Neural crest cell (in vitro differentiated cells): ENCODE measurements at places on chromosomes 2 and 18. TPM values are rescaled to one million over a fixed set of nuclear protein-coding genes. Genes with fewer than 3 reads are reported as not detected.

The CYP27A1 gene
- total RNA-seq = 3.2 and 4.8 TPM in 2 replicates

GRCh38 chr18:64993695-64994094 is 757.1 kb upstream of the CDH7 start:
- no peak for DNase-seq
- H3K4me3 ChIP-seq = no peak overlapping the region
- peaks cover 7% of the 10 kb centered on the region for H3K4me1 ChIP-seq
- H3K27me3 ChIP-seq = no peaks in the 10 kb centered on the region
- no peaks in the 10 kb centered on the region for H3K36me3 ChIP-seq

The UGT1A10 gene
- not detected in 2 replicates for total RNA-seq

DNA sequence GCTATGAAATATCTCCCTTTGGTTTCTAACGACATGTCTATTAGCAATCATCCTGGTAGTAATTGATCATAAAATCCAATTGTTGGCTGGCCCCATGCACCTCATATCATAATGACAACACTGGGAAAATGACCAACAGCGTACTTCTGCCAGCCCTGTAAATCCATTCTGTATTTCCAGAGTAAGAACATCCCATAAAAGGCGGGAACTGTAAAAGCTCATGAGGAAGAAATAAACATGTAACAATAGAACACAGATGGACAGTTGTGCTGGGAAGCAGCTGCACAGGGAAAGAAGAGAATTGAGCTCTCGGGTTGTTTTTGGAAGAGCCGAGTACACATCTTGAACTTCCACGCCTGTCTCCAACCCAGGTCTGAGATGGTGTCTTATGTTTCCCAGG is 218.7 kb downstream of the CMPK2 start:
- no peak for DNase-seq
- no peaks in the 10 kb centered on the region for H3K27me3 ChIP-seq
- no peak overlapping the region for H3K4me3 ChIP-seq
- no peak overlapping the region for H3K27ac ChIP-seq
- H3K36me3 ChIP-seq = no peaks in the 10 kb centered on the region

The SATB2 gene
- 9.2 and 10.1 TPM in 2 replicates for total RNA-seq

DNA sequence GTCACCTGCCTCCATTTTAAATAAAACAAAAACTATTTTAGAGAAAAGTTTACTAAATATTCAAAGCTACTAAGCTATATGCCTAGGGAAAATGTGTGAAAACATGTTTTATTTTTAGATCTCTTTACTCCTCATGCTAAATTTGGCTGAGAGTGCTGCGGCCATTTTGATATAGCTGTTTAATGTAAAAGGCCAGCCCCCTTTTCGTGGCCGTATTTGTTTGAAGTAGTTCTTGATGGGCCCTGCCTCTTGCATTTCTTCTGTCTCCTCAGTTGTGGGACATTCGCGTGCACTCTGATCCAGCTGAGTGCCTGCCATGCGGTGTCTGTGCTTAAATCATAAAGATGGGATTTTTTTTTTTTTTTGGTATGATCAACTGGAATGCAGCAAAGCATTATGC is 64.0 kb downstream of the ZNF407 start:
- peaks cover 3% of the 10 kb centered on the region for H3K4me1 ChIP-seq
- DNase-seq = no peak
- H3K36me3 ChIP-seq = no peaks in the 10 kb centered on the region
- no peak overlapping the region for H3K27ac ChIP-seq

GRCh38 chr2:117789505-117789904 is 25.0 kb upstream of the DDX18 start:
- no peaks in the 10 kb centered on the region for H3K36me3 ChIP-seq
- H3K4me1 ChIP-seq = no peaks in the 10 kb centered on the region
- no peak for DNase-seq
- no peak overlapping the region for H3K4me3 ChIP-seq
- H3K27ac ChIP-seq = no peak overlapping the region
